ENCODE measurements at places on chromosomes 2 and 18. TPM values are rescaled to one million over a fixed set of nuclear protein-coding genes. Genes with fewer than 3 reads are reported as not detected.

The PSMA8 gene
- total RNA-seq = not detected

The ZNF512 gene
- 28.0 TPM for total RNA-seq

The SLC4A5 gene
- 0.97 TPM for total RNA-seq

The PRSS56 gene
- total RNA-seq = not detected

The TMEM131 gene
- total RNA-seq = 24.1 TPM

The REG3G gene
- total RNA-seq = not detected

The MPP4 gene
- total RNA-seq = 7.6 TPM

The CYB5A gene
- 24.9 TPM for total RNA-seq

The GALR1 gene
- not detected for total RNA-seq

The DNAH6 gene
- total RNA-seq = 0.25 TPM

The LINC00305 gene
- not detected for total RNA-seq

The EVX2 gene
- not detected for total RNA-seq

The PIEZO2 gene
- 11.2 TPM for total RNA-seq

The SCG2 gene
- total RNA-seq = not detected

The TEX44 gene
- not detected for total RNA-seq

The CACNB4 gene
- total RNA-seq = 0.30 TPM

The VSNL1 gene
- not detected for total RNA-seq

The ERFE gene
- total RNA-seq = 1.2 TPM

The TRAPPC12 gene
- total RNA-seq = 74.5 TPM

The PLCD4 gene
- total RNA-seq = 3.1 TPM

The ADRA2B gene
- total RNA-seq = not detected

The POLE4 gene
- 45.4 TPM for total RNA-seq

The NYAP2 gene
- total RNA-seq = not detected

The GALNT14 gene
- total RNA-seq = 0.40 TPM

The WDR12 gene
- 65.6 TPM for total RNA-seq

The FAM124B gene
- total RNA-seq = 82.0 TPM

The CD8B2 gene
- not detected for total RNA-seq

The OR6B2 gene
- total RNA-seq = not detected

The ZNF519 gene
- 7.1 TPM for total RNA-seq

The SNORC gene
- total RNA-seq = 4.0 TPM

The RNF125 gene
- total RNA-seq = 0.92 TPM

The LTBP1 gene
- 107 TPM for total RNA-seq

The INPP5D gene
- 43.3 TPM for total RNA-seq

The ACOXL gene
- not detected for total RNA-seq

The CAVIN2 gene
- 171 TPM for total RNA-seq

The ZNF521 gene
- 166 TPM for total RNA-seq

The LYPD1 gene
- total RNA-seq = 76.6 TPM

The HAT1 gene
- total RNA-seq = 50.3 TPM

The SF3B6 gene
- 105 TPM for total RNA-seq

The BUB1 gene
- 66.4 TPM for total RNA-seq

The CLEC4F gene
- total RNA-seq = not detected

The LAMA1 gene
- not detected for total RNA-seq

The FLACC1 gene
- 1.4 TPM for total RNA-seq

The OTOS gene
- total RNA-seq = not detected

The LGALSL gene
- 2.3 TPM for total RNA-seq

The CYP27A1 gene
- 12.6 TPM for total RNA-seq

The SMYD5 gene
- total RNA-seq = 23.4 TPM

The PRKAG3 gene
- total RNA-seq = not detected

The ANKAR gene
- total RNA-seq = 4.3 TPM

The HS6ST1 gene
- 15.4 TPM for total RNA-seq

The DSC2 gene
- total RNA-seq = not detected

The CEP76 gene
- 8.8 TPM for total RNA-seq

The NETO1 gene
- not detected for total RNA-seq

The NPAS2 gene
- total RNA-seq = 34.4 TPM

The SH3RF3 gene
- 9.4 TPM for total RNA-seq

The POTEC gene
- not detected for total RNA-seq

The AGPS gene
- total RNA-seq = 96.5 TPM

Data from endothelial cell of umbilical vein (primary cell).